ENCODE measurements at places on chromosomes 11 and 22. TPM values are rescaled to one million over a fixed set of nuclear protein-coding genes. Genes with fewer than 3 reads are reported as not detected.
A peak's percentile ranks its signal among the peaks of the same experiment; 100 is the strongest.

- no peak for DNase-seq
Measured at GRCh38 chr22:44175676-44176075, 5.0 kb upstream of the PARVG start.

GRCh38 chr11:102226702-102227490, 90.4 kb upstream of the BIRC3 start:
- no peak for DNase-seq

DNA sequence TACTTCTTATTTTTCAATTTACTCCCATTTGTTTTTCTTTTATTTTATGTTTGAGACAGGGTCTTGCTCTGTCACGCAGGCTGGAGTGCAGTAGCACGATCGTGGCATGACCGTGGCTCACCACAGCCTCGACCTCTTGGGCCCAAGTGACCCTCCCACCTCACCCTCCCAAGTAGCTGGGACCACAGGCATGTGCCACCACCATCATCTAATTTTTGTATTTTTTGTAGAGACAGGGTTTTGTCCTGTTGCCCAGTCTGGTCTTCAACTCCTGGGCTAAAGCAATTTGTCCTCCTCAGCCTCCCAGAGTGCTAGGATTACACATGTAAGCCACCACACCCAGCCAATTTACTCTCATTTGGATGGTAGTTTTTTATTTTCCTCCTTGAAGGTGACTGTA, 679.3 kb upstream of the CCDC179 start:
- no peak for DNase-seq

Gene MGAT3
- total RNA-seq = 38.5 TPM

DNA sequence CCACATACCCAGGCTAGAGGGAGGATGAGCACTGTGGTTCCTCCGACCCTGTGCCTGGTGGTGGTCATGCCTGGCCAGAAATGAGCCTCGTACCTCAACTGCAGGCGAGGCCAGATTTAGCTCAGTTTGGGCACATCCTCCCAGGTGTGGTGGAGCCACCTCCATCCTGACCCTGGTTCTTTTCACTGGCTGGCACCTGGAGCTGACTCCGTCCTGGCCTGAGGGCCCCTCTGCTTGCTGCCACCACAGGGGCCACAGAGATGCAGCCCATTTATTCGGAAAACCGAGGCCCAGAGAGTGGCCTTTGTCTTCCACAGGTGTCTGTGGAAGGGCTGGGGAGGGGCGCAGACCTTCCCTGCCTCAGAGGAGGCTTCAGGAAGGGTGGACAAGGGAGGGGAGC, 9.0 kb upstream of the ARFGAP3 start:
- no peak for DNase-seq

GRCh38 chr11:121539000-121539399, 86.2 kb upstream of the SORL1-AS1 start:
- DNase-seq = peak; percentile 69

DNA sequence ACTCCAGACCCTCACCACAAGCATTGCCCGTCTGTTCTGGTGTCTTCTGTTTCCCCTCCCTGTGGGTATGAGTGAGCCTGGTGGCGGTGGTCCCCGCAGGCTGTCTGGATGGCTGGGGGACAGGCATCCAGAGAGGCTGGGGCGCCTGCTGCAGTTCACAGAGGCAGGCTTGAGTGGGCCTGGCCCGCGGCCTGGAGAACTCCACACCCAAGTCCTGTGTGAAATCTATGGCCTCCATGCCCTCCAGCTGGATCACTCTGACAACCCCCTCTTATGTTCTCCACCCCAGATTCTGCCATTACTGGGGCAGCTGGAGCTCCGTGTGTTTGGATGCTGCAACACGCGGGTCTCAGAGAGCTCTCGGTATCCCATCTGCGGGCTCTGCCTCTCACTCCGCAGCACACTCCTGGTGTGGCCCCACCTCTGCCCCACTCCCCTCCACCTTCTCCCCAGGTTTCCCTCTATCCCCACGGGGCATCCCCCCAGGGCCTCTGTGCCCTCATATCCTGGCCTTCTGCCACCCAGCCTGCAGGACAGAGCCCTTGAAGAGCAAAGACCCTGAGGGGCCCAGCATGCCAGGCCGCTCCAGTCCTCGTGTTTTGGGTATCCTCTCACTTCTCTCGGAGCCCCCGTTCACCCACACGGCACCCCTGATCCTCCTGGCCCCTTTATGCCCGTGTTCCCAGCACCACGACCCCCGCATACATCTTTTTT, 31.3 kb downstream of the LRRC74B start:
- no peak for DNase-seq

DNA sequence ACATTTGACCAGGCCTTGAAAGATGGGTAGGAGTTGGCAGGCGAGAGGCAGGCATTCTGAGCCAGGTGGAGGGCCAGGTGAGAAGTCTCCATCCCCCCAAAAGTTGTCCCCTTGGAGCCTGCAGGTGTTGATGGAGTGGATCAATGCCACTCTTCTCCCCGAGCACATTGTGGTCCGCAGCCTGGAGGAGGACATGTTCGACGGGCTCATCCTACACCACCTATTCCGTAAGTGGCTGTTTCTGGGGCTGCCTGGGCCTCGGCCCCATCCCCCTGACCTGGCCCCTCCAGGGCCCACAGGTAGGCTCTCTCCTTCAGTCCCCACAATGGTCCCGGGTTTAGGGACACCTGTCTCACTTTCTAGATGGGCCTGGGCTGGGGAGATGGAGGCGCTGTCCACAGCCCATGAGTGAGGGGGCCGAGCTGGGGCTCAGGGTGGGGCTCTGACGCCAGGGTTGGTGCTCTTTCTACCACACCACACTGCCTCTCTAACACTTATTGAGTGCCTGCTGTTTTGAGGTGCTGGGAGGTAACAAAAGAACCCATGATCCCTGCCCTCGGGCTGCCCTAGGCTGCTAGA, 7.0 kb downstream of the PARVG start:
- no peak for DNase-seq

DNA sequence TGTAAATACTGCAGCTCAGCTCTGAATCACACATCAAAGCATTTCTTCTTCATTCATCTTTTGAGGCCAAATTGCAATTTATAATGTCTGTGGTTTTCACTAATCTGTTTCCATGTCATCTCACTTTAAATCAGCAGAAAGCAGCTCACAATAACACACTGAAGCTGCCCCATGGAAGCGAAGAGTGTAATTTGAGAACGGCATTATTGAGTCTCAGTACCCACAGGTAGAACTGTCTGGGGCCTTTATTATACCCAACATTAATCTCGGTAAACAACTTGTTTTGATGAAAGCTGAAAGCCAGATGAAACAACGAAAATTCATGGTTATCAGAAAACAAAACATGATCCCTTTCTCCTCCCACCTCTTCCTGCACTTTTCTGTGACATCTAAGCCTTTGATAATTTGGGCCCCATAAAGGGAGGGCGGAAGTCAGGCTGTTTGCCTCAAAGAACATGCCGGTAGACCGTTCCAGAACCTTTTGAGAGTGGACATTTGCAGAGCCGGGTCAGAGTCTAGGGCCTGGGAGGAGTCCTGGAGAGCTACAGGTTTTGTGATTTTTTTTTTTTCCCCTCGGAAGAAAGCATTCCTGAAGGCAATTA, 68.2 kb upstream of the SESN3 start:
- no peak for DNase-seq

GRCh38 chr11:77071671-77072605, 5.2 kb downstream of the CAPN5 start:
- DNase-seq = no peak

GRCh38 chr11:71404209-71404608, 44.0 kb downstream of the DHCR7 start:
- DNase-seq = no peak

DNA sequence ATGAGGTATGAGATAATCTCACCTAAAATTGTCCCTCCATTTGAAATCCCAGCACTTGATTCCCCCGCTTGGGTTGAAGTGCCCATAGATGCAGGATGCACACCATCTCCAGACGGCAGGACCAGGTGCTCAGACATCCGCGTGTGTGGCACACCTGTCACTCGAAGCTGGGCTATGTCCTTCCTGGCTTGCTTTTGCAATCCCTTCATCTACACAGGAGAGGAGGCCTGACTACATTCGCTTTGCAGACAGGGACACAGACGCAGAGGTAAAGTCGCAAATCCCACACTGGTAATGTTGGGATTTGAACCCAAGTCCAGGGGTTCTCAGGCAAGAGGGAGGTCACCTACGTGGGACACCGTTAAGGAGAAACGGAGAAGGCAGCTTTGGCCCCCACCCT, 7.2 kb upstream of the CYTH4 start:
- DNase-seq = no peak

- no peak for DNase-seq
Measured at GRCh38 chr22:27483095-27483785, 318.3 kb downstream of the MN1 start.
